ENCODE measurements at places on chromosomes 7 and 10.

- no peak for DNase-seq
Measured at GRCh38 chr10:131767716-131768115, 133.1 kb upstream of the PPP2R2D start.

GRCh38 chr10:62386356-62387320 lies 12.5 kb downstream of the ZNF365 start:
- DNase-seq = no peak

DNA sequence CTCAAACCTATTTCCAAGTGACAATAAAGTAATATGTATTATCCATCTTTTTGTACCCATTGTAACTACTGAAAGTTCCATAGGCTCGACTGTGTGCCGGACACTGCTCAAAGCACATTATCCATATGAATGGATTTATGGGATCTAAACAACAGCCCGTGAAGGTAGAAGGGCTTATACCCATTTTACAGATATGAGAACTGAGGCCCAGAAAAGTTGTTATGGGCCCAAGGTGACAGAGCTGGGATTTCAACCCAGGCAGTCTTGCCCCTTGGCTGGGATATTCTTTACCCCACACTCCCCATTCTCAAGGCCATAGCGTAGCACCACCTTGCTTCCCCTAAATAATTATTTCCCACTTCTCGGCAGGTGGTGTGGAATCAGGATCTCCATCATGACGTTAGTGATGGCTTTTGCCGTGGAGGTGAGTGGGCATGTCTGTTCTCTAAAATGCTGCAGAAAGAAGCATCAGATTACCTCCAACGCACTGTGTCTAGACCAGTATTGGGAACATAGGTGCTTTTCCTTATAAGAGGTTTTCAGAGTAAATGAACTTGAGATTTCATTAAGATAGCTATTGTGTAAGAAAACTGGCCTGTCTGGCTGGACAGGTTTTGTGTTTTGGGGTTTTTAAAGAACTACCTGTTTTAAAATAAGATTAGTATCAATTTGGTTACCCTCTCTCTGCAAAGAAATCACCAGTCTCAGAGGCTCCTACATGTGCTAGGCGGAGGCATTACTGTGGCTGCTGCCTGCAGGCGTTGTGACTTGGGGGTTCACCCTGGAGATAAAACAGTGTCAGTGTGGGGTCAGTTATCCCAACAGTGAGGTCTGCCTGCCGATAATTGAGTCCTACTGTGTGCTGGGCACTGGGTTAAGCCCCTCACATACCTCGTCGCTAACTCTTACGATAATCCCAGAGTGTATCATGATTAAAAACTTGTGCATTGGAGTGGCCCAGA lies 85.1 kb upstream of the SDK1 start:
- no peak for DNase-seq

- DNase-seq = peak; percentile 29
Measured at GRCh38 chr7:150716368-150716767, at the start of gene GIMAP1. Gene GIMAP1, plus strand, starts transcription at chr7:150716613. Its CDS starts 2,435 bp downstream, at chr7:150719048.

DNA sequence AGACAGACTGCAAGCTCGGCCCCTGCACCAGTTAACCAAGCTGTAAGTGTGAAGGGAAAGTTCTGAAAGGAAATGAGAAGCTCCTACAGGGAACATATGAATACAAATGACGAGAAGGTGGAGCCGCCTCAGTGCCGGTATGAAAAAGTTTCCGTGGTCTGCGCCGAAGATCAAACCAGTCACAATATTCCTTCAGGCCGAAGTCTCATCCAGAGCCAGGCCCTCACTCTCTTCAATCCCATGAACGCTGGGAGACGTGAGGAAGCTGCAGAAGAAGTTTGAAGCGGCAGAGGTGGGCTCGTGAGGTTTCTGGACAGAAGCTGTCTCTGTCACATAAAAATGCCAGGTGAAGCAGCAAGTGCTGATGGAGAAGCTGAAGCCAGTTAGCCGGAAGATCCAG lies 71.9 kb downstream of the CFAP46 start:
- no peak for DNase-seq

DNA sequence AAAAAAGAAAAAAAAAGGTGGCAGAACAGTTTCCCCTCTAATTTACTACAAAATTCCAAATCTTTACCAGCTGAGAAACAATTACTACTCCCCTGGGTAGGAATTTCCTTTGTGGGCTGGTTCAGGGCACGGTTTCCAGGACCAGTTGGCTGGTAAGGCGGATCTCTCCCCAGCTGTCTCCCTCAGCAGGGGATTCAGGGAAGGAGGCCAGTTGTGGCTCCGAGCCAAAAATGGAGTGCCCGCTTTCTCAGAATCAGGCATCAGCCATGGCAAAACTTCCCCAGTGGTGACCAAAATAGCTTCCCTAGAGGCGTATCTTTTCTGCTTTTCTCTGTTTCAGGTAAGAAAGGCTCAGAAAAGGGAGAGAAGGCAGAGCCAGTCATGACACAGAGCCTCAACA lies 91.2 kb downstream of the ZNF22 start:
- DNase-seq = no peak

GRCh38 chr10:17801507-17801906 lies 7.6 kb upstream of the MRC1 start:
- peak; percentile 7 for DNase-seq

DNA sequence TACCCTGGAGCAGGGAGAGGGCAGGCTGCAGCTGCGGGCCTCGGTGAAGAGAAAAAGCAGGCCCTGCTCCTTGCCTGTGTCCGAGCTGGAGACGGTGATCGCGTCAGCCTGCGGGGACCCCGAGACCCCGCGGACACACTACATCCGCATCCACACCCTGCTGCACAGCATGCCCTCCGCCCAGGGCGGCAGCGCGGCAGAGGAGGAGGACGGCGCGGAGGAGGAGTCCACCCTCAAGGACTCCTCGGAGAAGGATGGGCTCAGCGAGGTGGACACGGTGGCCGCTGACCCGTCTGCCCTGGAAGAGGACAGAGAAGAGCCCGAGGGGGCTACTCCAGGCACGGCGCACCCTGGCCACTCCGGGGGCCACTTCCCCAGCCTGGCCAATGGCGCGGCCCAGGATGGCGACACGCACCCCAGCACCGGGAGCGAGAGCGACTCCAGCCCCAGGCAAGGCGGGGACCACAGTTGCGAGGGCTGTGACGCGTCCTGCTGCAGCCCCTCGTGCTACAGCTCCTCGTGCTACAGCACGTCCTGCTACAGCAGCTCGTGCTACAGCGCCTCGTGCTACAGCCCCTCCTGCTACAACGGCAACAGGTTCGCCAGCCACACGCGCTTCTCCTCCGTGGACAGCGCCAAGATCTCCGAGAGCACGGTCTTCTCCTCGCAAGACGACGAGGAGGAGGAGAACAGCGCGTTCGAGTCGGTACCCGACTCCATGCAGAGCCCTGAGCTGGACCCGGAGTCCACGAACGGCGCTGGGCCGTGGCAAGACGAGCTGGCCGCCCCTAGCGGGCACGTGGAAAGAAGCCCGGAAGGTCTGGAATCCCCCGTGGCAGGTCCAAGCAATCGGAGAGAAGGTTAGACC lies 138.0 kb upstream of the STK17A start:
- no peak for DNase-seq

DNA sequence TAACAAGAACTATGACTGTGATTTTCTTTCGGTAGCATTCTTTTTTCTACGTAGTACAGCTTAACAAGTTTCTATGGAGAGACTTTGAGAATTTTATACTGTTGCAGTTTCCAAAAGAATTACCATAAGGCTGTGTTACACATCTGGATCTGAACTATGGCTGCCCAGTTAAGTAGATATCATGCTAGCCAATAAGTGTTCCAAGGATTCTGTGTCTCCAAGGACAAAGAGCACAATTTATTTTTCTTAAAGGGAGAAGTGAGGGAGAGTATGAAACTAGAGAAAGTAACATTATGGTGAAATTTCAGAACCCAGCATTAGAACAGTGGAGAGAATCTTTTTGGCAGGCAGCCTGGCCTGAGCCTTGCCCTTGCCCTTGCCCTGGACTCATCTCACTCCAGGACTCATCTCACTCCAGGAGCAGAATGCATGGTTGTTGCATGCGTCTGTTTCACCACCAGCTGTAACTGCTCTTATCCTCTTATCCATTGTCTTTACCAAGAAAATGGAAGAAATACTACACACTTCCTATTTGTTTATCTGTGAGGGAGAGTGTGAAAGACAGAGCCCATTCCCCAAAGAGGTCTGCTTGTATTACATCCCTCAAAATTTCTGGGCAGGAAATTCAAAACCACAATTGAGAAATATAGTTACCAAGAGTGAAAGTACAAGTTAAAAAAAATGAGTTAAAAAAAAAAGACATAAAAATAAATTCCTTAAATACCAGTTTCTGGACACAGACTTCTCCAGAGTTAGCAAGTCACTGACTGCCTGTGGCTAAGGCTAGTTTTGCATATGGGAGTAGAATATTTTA lies 1067.5 kb downstream of the NRG3 start:
- peak; percentile 24 for DNase-seq

- DNase-seq = no peak
Measured at GRCh38 chr10:89022734-89023133, 32.1 kb downstream of the FAS start.

DNA sequence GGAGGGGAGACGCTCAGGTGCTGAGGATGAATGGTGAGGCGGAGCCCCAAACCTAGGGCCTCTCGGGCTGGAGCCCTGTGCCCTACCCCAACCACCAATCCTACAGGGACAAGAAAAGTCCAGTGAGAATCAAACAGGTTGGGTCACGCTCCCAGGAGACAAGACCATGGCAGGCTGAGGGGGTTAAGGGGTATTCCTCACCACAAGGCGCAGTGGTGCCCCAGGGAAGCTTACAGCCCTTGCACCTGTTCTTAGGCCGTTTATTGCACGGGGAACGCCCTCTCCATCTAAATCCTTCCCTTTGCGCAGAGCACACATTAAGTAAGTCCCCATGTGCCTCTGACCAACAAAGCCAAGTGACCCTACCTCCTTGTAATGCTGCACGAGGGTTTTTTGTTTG lies 3.5 kb downstream of the FZD9 start:
- no peak for DNase-seq

DNA sequence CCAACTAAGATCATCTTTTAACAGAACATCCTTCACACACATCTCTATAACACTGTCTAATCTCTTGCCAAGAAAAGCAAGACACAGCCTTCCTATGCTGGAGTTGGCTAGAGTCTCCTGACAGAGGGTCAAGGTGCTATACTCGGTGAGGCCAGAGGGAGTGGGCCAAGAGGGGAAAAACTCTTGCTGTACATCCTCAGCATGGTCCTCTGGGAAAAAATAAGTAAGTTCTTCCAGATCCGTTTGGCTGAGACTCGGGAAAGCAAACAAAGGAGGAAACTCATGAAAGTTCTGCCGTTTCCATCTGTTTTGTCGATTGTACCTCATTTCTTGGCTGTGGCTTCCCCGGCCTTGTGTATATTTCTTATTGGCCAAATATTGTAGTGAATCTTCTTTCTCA lies 33.9 kb downstream of the VWDE start:
- DNase-seq = no peak

- no peak for DNase-seq
Measured at GRCh38 chr7:79471699-79472098, 18.2 kb upstream of the MAGI2 start.

DNA sequence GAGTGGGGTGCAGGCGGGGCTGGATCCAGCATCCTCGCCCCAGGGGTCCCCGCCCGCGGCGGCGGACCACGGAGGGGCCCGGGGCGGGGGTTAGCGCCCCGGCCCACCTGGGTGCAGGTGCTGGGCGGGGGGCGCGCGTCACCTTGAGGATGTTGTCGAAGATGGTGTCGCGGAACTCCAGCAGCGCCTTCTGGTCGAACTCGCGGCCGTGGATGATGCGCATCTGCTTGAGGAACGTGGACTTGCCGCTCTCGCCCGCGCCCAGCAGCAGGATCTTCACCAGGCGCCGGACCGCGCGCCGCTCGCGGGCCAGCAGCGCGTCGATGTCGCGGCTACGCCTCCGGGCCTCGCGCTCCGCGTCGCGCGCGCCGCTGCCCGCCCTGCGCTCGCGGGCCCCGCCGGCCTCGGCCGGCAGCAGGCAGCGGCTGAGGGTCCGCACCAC lies 376 bp downstream of the GNA12 start:
- DNase-seq = peak; percentile 20

Data from OCI-M1 (cell line).